ENCODE measurements at places on chromosomes 6 and 20.

DNA sequence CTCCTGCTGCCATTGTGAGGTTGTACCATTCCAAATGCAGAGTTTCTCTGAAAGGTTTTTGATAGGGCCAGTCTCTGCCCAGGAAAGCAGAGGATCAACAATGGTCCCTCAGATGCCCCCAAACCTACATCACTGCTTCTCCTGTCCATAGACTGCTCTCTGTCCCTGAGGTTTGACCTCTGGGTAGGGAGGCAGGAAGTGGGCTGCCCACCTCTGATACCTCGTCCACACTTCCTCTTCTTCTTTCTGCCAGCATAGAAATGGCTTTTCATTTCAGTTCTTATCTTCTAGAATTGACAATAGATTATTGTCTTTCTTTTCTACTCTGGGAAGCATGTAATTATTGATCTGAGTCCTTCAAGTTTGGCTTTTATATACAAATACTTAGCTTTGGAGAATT lies 170.6 kb downstream of the TRMT11 start:
- DNase-seq = no peak

DNA sequence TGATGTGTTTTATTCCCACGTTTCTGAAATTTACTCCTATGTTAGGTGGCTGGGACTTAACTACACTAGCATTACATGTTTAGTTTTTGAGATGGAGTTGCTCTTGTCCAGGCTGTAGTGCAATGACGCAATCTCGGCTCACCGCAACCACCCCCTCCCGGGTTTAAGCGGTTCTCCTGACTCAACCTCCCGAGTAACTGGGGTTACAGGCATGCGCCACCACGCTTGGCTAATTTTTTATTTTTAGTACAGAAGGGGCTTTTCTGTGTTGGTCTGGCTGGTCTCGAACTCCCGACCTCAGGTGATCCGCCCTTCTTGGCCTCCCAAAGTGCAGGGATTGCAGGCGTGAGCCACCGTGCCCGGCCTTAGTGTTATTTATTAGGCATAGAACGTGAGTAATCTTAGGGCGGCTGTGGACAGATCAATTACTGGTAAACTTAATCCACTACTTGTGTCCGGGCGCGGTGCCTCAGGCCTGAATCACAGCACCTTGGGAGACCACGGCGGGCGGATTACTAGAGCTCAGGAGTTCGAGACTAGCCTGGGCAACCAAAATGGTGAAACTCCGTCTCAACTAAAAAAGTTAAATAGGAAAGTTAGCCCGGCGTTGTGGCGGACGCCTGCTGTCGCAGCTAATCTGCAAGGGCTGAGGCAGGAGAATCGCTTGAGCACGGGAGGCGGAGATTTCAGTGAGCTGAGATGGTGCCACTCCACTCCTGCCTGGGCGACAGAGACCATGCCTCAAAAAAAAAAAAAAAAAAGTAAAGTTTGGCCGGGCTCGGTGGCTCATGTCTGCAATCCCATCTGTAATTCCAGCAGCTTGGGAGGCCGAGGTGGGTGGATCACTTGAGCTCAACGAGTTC lies 123.7 kb upstream of the BTN3A2 start:
- DNase-seq = no peak

- DNase-seq = no peak
Observed at GRCh38 chr6:52534966-52535390, 41.9 kb downstream of the TRAM2 start.

GRCh38 chr6:42281570-42281969 lies 63.9 kb upstream of the MRPS10 start:
- no peak for DNase-seq

All from NCI-H526 (cell line).